ENCODE measurements at places on chromosomes 12 and 14.

DNA sequence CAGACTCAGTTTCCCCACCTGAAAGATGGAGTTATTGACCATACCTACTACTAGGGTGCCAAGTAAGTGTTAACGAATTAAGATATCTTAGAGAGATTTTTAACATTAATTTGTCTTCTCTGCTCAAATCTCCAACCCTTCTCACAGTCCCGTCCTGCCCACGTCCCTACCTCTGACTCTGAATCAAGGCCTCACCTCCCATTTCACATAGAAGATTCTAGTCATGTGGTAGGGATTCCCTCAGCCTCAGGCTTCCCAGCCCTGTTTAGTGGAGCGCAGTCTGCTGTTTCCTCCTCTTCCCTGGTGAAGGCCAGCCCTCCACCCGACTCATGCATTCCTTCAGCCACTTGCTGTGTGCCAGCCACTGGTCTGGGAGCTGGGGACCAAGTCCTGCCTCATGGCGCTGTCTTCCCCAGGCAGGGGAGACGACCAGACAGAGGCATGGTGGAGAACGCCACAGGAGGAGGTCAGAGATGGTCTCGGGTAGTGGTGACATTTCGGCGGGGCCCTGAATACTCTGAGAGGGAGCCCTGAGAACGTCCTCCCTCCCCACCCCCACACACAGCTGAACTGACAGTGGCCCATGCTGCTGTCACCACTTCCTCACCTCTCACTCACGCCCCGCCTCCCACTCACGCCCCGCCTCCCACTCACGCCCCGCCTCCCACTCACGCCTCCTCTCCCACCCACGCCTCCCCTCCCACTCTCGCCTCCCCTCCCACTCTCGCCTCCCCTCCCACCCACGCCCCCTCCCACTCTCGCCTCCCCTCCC is 38.8 kb downstream of the TMEM63C start:
- peaks cover 5% of the 10 kb centered on the region for H3K27me3 ChIP-seq
- no peak for DNase-seq
- no peak overlapping the region for H3K27ac ChIP-seq
- no peak overlapping the region for H3K4me3 ChIP-seq
- H3K4me1 ChIP-seq, result no peaks in the 10 kb centered on the region
- H3K36me3 ChIP-seq, result no peaks in the 10 kb centered on the region

GRCh38 chr12:19211802-19212201 is 82.3 kb downstream of the PLEKHA5 start:
- no peak overlapping the region for H3K27ac ChIP-seq

GRCh38 chr14:68293404-68293803 is 473.8 kb downstream of the RAD51B start:
- no peak for DNase-seq
- peak overlapping the region; percentile 74 for H3K27ac ChIP-seq
- no peaks in the 10 kb centered on the region for H3K36me3 ChIP-seq
- no peaks in the 10 kb centered on the region for H3K27me3 ChIP-seq
- H3K4me1 ChIP-seq, result peaks cover 40% of the 10 kb centered on the region
- no peak overlapping the region for H3K4me3 ChIP-seq

GRCh38 chr12:104486363-104486750 is 29.6 kb downstream of the CHST11 start:
- H3K36me3 ChIP-seq, result no peaks in the 10 kb centered on the region
- no peak overlapping the region for H3K4me3 ChIP-seq
- no peaks in the 10 kb centered on the region for H3K27me3 ChIP-seq
- peak overlapping the region; percentile 90 for H3K27ac ChIP-seq
- DNase-seq, result no peak

DNA sequence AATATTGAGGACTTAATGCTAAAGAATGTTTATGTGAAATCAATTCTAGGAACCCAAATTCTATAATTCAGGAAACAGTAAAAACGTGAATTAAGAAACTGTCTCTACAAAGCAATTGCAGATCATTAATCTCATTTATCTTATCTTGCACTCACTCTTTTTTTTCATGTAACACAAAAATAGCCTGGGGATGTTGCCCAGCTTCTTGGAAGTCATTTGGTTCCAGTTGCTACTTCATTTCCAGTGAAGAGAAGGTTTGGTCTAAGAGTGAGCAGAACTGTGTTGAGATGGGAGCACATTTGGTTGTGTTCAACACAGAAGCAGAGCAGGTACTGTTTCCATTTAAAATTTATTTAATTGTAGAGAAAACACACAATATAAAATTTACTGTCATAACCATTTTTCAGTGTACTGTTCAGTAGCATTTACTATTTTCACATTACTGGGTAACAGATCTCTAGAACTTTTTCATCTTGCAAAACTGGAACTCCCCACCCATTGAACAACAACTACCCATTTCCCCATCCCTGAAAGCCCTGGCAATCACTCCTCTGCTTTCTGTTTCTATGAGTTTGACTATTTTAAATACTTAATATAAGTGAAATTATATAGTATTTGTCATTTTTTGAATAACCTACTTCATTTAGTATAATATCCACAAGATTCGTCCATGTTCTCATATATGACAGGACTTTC is 9.7 kb downstream of the CLEC6A start:
- H3K27me3 ChIP-seq, result no peaks in the 10 kb centered on the region
- H3K27ac ChIP-seq, result no peak overlapping the region
- DNase-seq, result no peak
- H3K36me3 ChIP-seq, result no peaks in the 10 kb centered on the region
- no peak overlapping the region for H3K4me3 ChIP-seq
- no peaks in the 10 kb centered on the region for H3K4me1 ChIP-seq

- no peaks in the 10 kb centered on the region for H3K27me3 ChIP-seq
- no peak overlapping the region for H3K4me3 ChIP-seq
- no peak overlapping the region for H3K27ac ChIP-seq
- H3K4me1 ChIP-seq, result no peaks in the 10 kb centered on the region
These were observed 189.4 kb downstream of the NUAK1 start for GRCh38 chr12:105949391-105949790.

GRCh38 chr12:795305-795704 is 42.9 kb downstream of the WNK1 start:
- peak; percentile 32 for DNase-seq
- H3K4me1 ChIP-seq, result peaks cover 2% of the 10 kb centered on the region
- no peaks in the 10 kb centered on the region for H3K36me3 ChIP-seq
- H3K27me3 ChIP-seq, result no peaks in the 10 kb centered on the region
- no peak overlapping the region for H3K27ac ChIP-seq
- no peak overlapping the region for H3K4me3 ChIP-seq

DNA sequence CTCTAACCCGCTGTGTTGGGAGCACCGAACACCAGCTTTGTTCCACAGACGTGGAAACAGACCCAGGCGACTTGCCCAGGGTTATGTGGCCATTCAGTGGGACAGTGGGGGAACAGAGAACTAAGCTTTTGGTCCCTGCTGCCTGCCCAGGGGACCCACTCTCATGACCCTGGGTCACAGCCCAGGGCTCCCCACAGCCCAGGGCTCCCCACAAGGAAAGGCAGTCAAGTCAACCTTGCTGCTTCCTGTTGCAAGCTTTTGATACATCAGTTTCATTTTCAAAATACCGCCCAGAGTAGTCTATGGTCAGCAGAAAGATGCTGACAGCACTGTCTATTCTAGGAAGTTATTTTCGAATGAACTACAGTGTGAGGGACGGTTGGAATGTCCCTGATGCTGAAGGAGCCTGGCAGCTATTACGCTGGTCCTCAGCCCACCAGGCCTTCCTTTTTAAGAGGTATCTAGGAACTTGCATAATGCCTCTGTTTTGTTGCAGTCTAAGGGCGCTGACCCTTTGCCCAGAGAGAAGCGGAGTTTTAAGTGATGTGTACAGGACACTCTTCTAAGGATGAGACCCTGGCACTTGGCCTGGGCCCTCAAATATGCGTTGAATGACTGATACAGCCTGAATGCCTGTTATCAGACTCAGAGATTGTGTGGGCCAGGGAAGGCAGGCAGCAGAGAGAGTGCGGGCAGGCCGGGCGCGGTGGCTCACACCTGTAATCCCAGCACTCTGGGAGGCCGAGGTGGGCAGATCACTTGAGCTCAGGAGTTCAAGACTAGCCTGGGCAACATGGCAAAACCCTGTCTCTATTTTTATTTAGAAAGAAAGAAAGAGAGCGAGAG is 12.6 kb upstream of the TTC7B start:
- H3K36me3 ChIP-seq, result no peaks in the 10 kb centered on the region
- no peak for DNase-seq
- peaks cover 4% of the 10 kb centered on the region for H3K27me3 ChIP-seq
- H3K27ac ChIP-seq, result peak overlapping the region; percentile 46
- H3K4me3 ChIP-seq, result no peak overlapping the region
- H3K4me1 ChIP-seq, result peaks cover 11% of the 10 kb centered on the region

- H3K36me3 ChIP-seq, result no peaks in the 10 kb centered on the region
- no peak overlapping the region for H3K4me3 ChIP-seq
- DNase-seq, result no peak
- H3K27me3 ChIP-seq, result peaks cover 89% of the 10 kb centered on the region
These were observed 5.0 kb upstream of the HOXC6 start for GRCh38 chr12:54022960-54023884.

- no peaks in the 10 kb centered on the region for H3K36me3 ChIP-seq
- DNase-seq, result no peak
- H3K27ac ChIP-seq, result no peak overlapping the region
- H3K27me3 ChIP-seq, result no peaks in the 10 kb centered on the region
- H3K4me1 ChIP-seq, result peaks cover 10% of the 10 kb centered on the region
These were observed 4.8 kb upstream of the SCARB1 start for GRCh38 chr12:124868252-124869058.

DNA sequence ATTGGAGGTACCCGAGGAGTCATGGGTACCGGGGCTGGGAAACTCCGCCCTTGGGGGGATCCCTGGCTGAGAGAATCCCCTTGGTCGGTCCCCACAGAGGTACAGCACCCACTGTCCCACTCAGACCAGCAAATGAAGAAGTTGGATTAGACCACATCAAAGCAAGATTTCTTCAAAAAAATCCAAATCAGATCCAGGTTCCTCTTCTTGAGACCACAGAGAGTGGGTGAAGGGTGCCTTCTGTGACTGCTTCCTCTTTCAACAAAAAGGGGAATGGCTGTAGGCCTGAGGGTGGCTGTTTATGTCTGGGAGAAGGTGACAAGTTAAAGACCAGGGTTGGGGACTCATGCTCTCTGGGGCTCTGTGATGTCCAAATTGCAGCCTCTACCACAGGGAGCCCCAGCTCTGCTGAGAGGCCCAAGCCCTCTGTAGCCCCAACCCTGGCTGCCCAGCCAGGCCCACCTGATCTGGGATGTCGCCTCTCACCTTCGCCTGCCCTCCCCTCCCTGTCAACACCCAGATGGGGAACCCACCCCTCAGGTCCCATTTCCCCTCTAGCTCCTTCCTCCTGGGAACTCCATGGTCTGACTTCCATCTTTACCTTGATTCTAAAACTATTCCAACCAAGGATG is 50.9 kb downstream of the ZFP36L1 start:
- no peak for DNase-seq
- H3K27me3 ChIP-seq, result no peaks in the 10 kb centered on the region
- H3K4me1 ChIP-seq, result peaks cover 3% of the 10 kb centered on the region
- H3K36me3 ChIP-seq, result no peaks in the 10 kb centered on the region
- no peak overlapping the region for H3K4me3 ChIP-seq

DNA sequence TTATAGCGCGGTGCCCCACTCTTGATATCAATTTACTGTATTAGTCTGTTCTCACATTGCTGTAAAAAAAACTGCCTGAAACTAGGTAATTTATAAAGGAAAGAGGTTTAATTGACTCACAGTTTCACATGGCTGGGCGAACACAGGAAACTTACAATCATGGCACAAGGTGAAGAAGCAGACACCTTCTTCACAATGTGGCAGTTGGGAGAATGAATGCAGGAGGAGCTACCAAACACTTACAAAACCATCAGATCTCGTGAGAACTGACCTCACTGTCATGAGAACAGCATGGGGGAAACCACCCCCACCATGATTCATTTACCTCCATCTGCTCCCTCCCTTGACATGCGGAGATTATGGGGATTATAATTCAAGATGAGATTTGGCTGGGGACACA is 42.3 kb downstream of the FBXO34 start:
- no peaks in the 10 kb centered on the region for H3K4me1 ChIP-seq
- H3K36me3 ChIP-seq, result peaks cover 2% of the 10 kb centered on the region
- H3K27me3 ChIP-seq, result no peaks in the 10 kb centered on the region
- no peak overlapping the region for H3K4me3 ChIP-seq
- H3K27ac ChIP-seq, result no peak overlapping the region

DNA sequence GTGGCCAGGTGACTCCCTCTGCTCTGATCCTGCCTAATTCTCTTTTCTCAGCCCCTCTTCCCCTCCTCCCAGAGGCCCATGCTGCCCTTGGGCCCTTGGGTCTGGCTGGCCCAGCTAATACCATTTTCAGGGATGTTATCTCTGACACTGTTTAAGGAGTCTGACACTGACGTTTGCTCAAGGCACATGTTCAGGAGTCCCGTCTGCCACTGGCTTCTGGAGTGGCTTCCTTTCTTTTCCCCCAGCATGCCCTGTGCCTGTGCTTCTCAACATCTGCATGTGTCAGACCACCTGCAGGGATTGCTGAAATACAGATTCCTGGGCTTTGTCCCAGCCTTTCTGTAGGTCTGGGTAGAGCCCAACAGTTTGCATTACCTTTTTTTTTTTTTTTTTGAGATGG is 128.9 kb downstream of the BCL11B start:
- H3K4me1 ChIP-seq, result no peaks in the 10 kb centered on the region
- H3K27me3 ChIP-seq, result no peaks in the 10 kb centered on the region
- H3K27ac ChIP-seq, result no peak overlapping the region
- H3K4me3 ChIP-seq, result no peak overlapping the region

- H3K4me1 ChIP-seq, result peaks cover 48% of the 10 kb centered on the region
- peak overlapping the region; percentile 58 for H3K4me3 ChIP-seq
- no peaks in the 10 kb centered on the region for H3K36me3 ChIP-seq
These were observed 1.0 kb upstream of the KDM2B start for GRCh38 chr12:121581686-121582429.
